Esophagus squamous epithelium (tissue), 5 donors: ENCODE measurements at places on chromosomes 6 and 20.

- no peak for DNase-seq
Measured at GRCh38 chr6:163393923-163394322, 20.6 kb upstream of the QKI start.

GRCh38 chr6:135651964-135652755, 154.6 kb upstream of the AHI1 start:
- DNase-seq: no peak

DNA sequence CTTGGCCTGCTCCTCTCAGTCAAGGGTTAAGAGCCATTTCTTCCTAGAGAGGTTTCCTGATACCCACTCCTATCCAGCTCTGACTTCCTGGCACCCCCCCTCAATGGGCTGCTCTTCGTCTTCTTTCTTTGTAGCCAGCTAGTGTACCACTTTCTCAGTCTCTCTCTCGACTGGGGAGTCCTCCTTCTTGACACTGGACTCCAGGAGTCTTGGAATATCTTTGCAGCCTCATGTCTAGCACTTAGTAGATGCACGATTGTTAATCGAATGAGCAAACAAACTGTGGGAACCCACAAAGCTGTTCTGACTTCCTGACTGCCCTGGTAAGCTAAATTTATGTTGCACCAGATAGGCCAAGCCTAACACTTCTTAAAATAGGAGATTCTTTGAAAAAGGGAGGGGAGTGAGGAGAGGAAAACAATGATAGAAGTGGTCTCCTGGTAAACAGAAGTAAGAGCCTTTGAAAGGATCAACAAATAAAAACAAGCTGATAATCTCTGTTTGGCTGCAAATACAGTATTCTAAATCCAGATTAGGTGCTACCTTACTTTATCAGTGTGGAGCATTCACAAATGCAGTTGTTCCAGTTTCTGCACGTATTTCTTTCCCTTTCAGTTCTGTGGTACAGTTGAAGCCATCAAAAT, 160.1 kb upstream of the CITED2 start:
- no peak for DNase-seq

DNA sequence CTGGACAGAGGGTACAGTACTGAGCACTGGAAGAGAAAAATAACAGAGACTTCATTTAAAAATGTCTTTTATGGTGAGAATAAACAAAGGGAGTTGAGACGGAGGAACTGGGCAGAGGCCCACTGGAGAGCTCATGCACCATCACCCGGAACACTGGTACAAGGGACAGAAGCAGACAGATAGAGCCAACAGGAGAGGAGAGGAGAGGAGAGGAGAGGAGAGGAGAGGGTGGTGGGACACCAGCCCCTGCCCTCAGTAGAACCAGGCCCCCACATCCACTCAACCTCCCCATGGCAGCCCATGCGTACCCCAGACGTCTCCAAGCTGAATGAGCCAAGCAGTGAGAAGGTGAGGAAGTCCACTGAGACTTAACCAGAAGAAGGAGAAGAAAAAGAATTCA, 390.5 kb upstream of the CNR1 start:
- DNase-seq: no peak

- DNase-seq: no peak
Measured at GRCh38 chr6:6315660-6316059, 4.8 kb downstream of the F13A1 start.
